Stimulated activated CD4-positive, alpha-beta T cell treated with anti-CD3 and anti-CD28 coated beads, Interleukin-15, amount 100 ng/mL, for 48 hours (primary cell): ENCODE measurements at places on chromosomes 5 and 9.

GRCh38 chr9:134139081-134139480 is 3.2 kb downstream of the WDR5 start:
- DNase-seq = no peak

- DNase-seq = no peak
Measured at GRCh38 chr9:14864309-14864708, 45.9 kb downstream of the FREM1 start.

GRCh38 chr5:2031581-2031980 is 148.9 kb upstream of the IRX4 start:
- DNase-seq = no peak

DNA sequence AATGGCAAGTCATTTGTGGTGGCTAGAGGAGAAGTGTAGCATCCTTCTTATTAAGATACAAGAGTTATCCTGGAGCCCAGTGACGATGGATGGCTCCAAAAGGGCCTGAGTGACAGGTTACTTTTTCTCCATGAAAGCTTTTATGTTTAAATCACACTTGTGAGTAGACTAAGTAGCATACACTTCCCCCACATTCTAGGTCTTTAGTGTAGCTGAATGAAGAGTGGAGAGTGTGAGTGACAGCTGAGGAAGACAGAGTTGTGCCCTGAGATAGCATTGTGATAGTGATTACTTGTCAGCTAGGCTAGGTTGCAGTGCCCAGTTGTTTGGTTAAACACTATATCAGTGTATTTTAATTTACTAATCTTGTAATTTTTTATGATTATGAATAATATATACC is 337.8 kb downstream of the TENT4A start:
- no peak for DNase-seq

DNA sequence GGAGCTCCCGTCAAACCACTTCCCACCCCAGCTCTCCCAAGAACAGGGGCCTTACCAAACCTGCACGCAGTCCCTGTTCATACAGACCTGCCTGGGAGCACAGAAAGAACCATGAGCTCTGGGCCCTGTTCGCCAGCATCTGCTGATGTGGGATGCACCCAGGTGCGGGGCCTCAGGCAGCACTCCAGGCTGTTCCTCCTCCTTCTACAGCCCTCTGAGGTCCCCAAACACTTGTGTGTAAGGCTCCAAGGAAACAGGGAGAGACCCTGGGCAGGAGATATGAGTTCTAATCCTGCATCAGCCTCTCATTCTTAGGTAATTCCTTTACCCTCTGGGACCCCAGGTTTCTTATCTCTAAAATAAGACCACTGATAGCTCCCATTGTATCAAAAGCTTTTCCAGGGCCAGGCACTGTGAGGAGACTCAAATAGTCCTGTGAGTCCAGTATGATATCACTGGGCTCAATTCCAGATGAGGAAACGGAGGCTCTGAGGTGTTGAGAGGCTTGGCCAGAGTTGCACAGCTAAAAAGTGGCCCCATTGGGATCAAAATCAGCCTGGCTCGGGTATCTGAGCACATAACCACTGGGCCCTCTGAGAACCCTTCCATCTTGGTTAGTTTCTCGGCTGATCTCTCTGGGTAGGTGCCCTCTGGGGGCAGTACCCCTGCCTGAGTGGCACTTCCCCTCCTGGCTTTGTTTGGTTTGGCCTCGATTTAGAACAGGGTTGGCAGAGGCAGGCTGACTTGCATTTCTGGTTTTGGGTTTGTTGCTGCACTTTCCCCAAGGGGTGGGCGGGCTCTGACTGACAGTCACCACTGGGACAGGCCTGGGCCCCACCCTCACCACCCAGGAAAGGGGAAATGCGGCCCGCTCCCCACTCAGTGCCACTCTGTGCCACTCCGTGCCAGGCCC is 116.8 kb downstream of the RGS3 start:
- DNase-seq = peak; percentile 61

- DNase-seq = no peak
Measured at GRCh38 chr9:112288029-112288428, 45.4 kb downstream of the PTBP3 start.

- no peak for DNase-seq
Measured at GRCh38 chr5:42566652-42567295, 143.5 kb downstream of the GHR start.

DNA sequence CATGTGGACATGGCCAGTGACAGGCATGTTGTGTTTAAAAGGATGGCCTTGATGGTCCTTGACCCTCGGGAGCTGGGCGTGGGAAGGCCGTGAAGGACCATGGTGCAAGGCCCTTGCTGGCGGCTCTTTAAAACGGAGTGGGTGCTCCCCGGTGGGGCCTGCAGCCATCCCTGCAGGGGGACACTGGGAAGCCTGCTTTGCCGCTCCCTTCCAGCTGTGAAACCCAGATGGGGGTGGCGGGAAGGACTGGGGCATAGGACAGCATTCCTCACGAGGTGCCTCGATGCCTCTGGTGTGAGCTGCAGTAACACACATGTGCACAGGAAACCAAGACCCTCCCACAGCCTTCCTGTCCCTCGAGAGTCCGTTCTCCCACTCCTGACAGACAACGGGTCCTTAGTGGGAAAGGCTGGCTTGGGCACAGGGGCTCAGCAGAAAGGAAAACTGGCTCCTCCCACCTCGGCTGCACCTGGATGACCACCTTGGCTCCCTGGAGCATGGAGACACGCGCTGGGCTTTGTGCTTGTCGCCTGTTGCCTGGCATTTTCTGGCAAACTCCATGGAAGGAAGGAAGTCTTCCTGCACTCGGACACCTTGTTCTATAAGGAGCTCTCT is 30.3 kb upstream of the IRX4 start:
- DNase-seq = no peak

- DNase-seq = no peak
Measured at GRCh38 chr9:96009223-96009602, 133.7 kb downstream of the ERCC6L2 start.

- no peak for DNase-seq
Measured at GRCh38 chr9:107737987-107738743, 248.6 kb upstream of the KLF4 start.

DNA sequence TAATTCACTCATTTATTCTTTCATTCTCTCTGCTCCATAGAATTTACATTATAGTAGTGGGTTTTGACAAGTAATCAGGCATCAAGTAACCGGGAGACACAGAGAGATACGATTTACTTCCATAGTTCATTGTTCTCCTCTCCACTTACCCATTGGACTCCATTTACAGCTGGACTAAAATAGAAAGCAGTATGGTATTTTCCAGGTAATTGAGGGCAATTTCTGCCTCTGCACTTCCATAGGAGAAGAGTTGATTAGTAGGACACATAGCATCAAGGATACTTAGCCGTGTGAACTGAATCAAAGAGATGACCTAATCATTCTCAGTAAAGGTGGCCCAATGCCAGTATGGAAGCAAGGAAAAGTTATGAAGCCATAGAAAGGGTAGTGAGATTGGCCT is 244.4 kb downstream of the COX7C start:
- DNase-seq = no peak

- DNase-seq = no peak
Measured at GRCh38 chr5:132391870-132392269, 22.4 kb downstream of the SLC22A5 start.

DNA sequence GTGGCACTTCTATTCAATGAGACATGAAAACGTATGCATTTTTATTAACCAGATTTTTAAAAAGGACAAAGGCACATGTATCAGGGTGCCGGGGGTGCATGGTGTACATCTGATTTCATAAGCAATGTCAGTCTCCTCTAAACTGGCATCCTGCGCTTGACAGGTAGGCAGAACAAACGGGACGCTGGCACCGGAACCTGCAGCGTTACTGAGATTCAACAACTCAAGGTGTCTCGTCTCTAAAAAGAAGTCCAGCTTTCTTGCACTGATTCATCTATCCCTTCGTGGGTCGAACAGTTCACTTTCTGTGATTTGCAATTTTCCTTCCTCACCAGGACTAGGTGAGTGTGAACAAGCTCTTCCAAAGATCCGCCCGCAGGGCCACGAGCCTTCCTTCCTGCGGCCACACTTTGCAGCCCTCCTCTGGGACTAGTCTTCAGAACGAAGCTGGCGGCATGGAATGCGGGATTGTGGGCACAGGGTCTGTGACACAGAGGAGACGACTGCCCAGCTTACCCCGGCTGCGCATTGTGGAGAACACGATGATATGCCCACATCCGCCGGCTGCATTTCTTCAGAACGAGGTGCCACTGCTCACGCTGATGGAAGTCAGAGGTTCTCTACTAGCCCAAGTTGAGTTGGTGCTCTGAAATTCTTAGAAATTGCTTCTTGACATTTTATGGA is 7.2 kb downstream of the SLC6A3 start:
- DNase-seq = no peak

GRCh38 chr5:43065387-43065947 is 25.3 kb upstream of the ANXA2R start:
- no peak for DNase-seq

DNA sequence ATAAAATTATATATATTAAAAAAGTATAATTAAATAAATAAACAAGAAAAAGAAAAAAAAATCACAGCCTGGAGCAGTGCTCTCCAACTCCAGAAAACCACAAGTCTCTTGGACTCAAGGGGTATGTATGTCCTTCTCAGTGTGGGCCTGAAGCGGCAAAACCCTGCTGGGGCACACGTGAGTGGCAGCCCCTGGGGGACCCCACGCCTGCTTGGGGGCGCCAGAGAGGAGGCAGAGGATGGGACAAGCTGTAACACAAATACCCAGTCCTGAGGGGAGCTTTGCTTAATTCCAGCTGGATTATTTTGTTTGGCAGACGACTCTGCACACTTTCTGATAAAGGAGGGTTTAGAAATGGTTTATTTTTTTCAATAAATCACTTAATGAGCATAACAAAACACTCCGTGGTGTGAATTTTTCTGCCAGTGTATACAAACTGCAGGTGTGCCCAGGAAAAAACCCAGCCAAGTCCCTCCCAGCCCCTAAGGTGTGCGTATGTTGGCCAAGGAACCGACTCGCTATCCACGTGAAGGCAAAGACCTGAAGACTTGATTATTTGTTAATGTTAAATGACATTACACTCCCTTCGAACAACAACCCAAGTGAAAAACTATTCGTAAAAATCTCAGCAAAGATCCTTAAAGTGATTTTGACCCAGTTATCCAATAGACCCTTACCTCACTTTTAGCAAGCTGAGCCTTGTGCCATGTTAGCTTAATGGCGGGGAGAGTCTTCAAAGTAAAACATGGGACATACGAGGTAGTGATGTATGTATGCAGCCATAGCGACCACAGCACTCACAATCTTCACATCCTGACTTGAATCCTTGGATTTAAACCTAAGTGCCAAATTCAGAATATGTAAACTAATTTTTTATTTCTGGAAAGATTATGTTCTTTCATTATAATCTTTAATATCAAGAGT is 32.9 kb downstream of the ANKH start:
- no peak for DNase-seq

- DNase-seq = no peak
Measured at GRCh38 chr5:43482490-43483297, 971 bp downstream of the TMEM267 start.

- no peak for DNase-seq
Measured at GRCh38 chr9:136820971-136821825, 13.4 kb downstream of the RABL6 start.

DNA sequence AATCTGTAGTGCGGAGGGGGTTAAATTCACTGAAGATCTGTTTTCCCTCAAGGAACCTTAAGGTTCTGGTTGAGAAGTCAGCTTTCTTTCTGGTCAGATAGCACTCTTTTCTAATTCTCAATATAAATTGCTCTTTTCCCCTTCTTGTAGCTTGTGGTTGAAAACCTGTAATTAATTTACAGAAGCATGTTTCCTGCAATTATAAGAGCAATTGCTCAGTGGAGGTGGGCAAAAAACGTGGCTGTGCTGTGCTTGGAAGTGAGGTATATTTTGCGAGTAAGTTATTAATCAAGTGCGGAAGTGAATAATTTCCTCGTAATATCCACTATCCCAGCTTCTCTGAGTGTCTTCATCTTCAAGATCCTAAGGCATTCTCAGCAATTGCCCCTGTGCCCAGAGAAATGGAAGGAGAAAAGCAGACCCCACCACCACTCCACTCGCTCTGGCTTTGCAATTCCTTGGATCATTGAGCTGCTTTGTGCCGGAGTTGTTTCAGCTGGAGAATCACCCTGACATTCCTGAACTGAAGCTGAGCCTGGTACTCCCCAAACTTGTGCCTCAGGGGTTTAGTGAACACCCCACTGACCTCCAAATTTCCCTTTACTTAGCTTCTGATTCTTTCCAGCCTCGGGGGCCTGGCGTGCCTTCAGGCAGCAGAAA is 140.6 kb downstream of the LRRC70 start:
- DNase-seq = no peak

DNA sequence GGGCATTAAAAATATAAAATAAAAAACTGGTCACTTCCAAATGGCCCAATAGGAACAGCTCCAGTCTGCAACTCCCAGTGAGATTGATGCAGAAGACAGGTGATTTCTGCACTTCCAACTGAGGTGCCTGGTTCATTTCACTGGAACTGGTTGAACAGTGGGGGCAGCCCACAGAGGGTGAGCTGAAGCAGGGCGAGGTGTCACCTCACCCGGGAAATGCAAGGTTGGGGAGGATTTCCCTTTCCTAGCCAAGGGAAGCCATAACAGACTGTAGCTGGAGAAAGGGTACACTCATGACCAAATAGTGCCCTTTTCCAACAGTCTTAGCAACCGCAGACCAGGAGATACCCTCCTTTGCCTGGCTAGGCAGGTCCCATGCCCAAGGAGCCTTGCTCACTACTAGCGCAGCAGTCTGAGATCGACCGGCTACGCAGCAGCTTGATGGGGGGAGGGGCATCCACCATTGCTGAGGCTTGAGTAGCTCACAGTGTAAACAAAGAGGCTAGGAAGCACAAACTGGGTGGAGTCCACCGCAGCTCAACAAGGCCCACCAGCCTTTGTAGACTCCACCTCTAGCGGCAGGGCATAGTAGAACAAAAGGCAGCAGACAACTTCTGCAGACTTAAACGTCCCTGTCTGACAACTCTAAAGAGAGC is 12.7 kb downstream of the RLN1 start:
- DNase-seq = no peak

- DNase-seq = no peak
Measured at GRCh38 chr9:132755096-132755495, 84.8 kb downstream of the GTF3C4 start.

GRCh38 chr5:178557416-178557815 is 32.8 kb downstream of the COL23A1 start:
- DNase-seq = no peak

GRCh38 chr5:172118891-172119290 is 69.1 kb downstream of the STK10 start:
- no peak for DNase-seq

DNA sequence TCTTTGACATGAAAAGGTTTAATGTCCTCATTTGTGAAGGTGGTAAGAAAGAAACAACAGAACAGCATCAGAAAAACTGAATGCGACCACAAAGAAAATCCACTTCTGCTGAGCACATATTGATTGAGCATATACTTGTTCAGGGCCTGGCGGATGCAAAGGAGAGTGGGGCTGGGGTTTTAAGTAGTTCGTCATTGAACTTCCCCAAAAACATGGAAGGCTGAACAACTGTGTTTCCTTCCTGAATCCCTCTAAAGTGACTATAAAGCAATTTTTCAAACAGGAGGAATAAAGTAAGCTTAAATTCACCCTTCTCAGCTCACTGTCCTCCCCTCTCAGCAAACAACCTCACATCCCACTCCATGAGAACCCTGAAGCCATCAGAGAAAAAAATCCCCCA is 262.9 kb downstream of the AGTPBP1 start:
- no peak for DNase-seq

GRCh38 chr9:114372921-114373448 is 14.8 kb downstream of the AKNA start:
- DNase-seq = peak; percentile 67
